Stimulated activated CD4-positive, alpha-beta T cell treated with anti-CD3 and anti-CD28 coated beads, Interleukin-1b, Interleukin-23, amount 100 ng/mL, for 1 hour (primary cell): ENCODE measurements at places on chromosomes 2 and 18.
A peak's percentile ranks its signal among the peaks of the same experiment; 100 is the strongest.

DNA sequence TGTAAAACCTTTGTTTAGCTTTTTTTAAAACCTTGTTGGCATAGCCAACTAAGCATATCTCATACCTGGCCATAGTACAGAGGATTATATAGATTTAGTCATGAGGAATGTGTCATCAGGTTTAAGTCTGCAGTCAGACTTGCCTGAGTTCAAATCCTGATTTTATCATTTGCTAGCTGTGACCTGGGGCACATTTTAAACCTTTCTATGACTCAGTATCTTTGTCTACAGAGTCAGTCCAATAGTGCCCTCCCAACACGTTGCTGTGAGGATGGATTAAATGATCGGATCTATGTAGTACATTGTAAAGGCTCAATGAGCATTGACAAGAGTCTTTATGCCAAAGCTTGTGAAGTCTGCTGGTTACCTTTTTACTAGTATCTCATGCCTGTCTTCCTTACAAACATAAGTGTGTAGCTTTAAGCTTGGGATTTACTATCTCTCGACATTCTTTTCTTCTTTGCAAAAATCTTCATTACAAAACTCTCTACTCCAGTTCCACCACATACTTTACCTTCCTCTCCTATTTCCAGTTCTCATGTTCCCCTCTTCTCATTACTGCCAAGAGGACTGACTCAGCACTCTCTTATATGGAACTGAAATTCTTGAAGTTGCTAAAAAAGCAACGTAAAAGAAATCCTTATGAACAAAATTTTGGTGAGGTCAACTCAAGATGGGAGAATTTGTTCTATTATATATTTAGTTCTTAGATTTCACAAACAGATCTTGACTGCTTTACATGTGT, 68.1 kb upstream of the RBMS1 start:
- no peak for DNase-seq

GRCh38 chr2:206996556-206997065, 57.3 kb downstream of the CPO start:
- no peak for DNase-seq

DNA sequence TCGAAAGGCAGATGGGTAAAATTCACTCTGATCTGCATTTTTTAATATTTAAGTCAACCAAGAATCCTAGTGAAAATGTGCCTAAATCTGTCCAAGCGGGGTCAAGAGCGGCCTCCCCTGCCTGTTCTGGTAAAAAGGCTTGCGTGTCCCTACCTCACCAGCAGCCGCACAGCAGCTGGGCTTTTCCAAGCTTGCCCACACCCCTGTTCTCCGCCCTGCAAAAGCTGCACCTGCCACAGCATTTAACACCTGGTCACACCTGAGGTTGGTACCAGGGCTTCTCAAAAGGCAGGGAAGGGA, 25.8 kb upstream of the TMEM182 start:
- no peak for DNase-seq

- peak; percentile 5 for DNase-seq
Observed at GRCh38 chr2:10303181-10303693, 533 bp downstream of the HPCAL1 start.

GRCh38 chr2:128404709-128405466, 86.2 kb upstream of the HS6ST1 start:
- no peak for DNase-seq
